Fibroblast of gingiva (primary cell): ENCODE measurements at places on chromosomes 1 and 21.

DNA sequence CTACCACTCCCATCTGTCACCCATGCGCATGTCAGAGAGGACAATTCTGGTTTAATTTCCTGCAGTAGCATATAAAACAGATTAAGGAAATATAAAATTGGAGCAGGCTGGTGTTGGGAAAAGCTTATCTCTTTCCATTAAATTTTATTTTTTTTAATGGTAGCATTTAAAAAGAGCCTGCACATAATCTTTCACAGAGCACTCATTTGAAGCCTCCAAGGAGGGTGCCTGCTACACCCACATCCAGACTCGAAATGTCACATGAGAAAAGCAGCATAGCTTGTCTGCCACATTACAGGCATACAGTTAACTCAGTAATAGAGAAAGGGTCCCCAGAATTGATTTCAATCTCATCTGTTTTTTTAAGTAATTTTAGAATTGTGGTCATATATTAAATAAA is 599.0 kb downstream of the KIF26B start:
- DNase-seq, result no peak

DNA sequence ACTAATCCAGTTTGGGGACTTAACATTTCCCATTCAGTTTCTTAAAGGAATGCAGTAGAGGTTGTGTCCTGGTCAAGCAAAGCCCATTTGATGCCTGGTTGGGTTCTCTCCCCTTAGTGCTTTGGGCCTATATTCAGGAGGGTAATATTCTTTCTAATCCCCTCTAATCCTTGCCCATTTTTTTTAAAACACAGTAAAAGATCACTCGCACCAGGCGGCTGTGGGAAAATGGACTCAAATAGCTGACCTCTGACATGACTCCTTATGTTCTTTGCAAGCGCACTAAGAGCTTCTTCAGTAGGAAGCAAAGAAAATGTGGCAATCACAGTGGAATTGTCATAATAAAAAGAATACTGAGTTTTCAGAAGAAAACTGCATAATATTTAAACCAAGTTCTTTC is 49.9 kb downstream of the WNT2B start:
- DNase-seq, result no peak

GRCh38 chr1:203625628-203626019 is 1.0 kb upstream of the ATP2B4 start:
- DNase-seq, result peak; percentile 34

- no peak for DNase-seq
Observed at GRCh38 chr21:45615145-45615711, 28.3 kb upstream of the PCBP3 start.

- DNase-seq, result no peak
Observed at GRCh38 chr1:178358456-178358855, 138.3 kb downstream of the CLEC20A start.

- DNase-seq, result no peak
Observed at GRCh38 chr1:38817267-38818174, 42.1 kb downstream of the RRAGC start.

GRCh38 chr1:167453123-167453522 is 65.2 kb downstream of the CD247 start:
- DNase-seq, result no peak
